ENCODE measurements at places on chromosomes 16 and 17.

- no peak for DNase-seq
These were observed 37.2 kb downstream of the SKAP1 start for GRCh38 chr17:48392857-48393256.

DNA sequence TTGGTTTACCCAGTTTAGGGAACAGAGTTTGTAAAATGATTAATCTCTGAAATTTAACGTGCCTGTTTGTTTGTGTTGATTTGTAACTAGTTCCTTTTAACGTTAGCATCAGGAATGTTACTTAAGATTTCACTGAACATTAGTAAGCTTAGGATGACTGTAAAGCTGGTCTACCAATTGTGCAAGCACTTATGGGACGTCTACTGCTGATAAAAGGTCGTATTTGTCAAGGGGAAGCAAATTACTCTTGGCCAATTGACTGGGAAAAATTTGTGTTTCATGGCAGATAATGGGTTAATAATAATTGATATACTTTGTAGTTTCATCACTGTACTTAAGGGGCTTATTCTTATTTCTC, 11.8 kb downstream of the METTL9 start:
- DNase-seq = no peak

DNA sequence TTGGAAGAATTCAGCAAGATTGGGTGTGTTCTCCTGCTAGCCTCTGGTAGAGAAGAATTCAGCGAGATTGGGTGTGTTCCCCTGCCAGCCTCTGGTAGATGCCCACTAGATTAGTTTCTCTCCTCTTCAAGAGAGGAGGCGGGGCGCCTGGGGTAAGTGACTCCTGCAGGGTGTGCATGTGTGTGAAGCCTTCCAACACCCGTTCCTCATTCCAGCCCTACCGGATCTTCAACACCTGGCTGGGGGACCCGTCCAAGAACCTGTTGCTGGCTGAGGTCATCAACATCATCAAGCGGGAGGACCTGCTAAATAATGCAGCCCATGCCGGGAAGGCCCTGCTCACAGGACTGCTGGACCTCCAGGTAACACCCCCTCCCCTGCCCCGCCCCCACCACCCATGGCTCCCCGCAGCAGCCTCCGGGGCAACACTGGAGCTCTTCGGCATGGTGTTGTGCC, 21.3 kb downstream of the TMEM186 start:
- DNase-seq = no peak

GRCh38 chr17:30780343-30780742, 44.1 kb downstream of the CRLF3 start:
- DNase-seq = no peak

- no peak for DNase-seq
These were observed 45.8 kb downstream of the SYT17 start for GRCh38 chr16:19213885-19214284.

DNA sequence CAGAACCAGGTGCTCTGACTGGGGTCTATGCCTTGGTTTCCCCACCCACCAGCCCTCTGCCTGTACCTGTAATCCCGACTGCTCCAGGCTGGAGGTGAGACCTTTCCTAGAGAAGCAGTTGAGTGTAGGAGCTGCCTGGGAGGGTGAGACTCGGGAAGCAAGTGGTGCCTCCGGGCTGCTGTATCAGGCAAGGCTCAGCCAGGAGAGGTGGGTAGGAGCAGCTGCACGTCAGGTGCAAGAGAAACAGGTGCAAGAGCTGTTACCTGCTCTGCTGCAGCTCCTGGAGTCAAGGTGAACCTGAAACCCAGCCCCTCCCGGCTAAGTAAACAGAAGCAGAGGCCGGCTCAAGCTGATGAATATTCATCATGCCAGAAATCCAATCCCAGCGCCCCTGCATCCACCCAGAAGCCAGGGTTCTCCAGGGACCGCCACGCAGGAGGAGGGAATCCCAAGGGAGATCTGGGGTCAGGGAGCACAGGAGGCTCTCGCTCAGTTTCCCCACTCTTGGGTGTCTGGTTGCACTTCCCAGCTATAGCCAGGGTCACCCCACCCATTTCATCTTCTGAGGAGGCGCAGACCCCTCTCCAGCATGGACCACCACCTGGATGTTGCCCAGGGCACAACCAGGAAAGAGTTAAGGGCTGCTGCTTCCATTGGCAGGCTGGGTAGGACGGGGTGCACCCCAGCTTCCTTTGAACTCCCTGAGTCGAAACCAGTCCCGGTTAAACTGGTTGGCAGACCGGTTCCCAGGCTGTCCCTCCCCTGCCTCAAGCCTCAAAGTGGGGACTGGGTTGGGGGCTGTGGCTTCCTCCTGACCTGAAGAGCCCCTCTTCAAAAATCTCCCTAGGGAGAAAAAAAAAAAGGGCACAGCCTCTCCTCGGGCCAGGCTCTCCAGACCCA, at the start of gene PRR15L:
TSS of gene PRR15L (minus strand) at position 293 of the 900 bp plus-strand sequence. CDS start 4,649 bp downstream, outside the sequence.
- no peak for DNase-seq

DNA sequence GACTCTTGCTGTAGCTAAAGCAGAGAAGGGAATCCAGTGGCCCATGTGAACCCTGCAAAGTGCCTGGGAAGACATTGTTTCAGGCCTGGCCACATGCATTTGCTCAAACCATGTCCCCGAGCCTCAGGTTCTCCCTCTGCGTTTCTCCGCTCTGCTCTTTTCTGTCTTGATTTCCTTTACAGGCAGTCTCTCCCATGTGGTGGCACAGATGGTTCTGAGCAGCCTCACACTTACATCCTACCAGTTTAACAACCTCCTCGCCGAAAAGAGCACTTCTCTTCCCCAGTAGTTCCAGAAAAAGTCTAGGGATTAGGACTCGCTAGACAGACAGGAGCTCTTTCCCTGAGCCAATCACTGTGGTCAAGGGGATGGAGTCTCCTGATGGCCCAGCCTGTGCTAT, 28.3 kb upstream of the MYH10 start:
- DNase-seq = no peak

DNA sequence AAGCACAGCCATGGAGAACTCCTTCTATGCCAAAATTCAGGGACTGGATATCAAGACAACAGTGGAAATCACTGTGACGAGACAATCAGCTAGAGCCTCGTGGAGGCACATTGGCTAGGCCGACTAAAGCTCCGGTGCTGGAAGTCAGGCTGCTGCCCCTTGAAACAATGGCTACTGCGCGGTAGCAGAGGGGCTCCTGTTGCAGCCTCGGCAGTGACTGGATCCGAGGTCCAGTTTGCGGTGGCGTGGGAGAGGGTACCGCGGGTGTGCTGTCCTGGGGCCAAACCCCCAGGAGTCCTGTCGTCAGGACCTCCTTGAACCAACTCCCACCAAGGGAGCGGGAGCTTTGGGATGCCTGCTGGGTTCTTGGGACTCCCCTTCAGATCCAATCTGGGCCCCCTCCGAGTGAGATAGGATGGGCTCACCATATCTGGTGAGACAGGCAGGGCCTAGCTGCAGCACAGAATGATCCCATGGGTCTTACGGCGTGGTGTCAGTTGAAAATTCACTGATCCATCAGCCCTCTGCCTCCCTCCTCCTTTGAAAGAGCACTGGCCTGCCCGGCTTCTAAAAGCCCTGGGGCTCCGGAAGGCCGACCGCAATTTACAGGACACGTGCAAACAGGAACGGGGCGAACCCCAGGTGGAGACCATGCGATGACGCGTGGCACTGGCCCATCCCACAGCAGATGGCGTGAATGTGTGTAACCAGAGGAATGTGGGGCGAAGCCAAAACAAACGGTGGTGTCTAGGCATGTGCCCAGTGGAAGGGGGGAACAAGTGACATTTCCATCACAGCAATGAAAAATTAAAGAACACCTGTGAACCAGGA, 15.8 kb upstream of the KCNJ18 start:
- no peak for DNase-seq

- no peak for DNase-seq
These were observed 132.6 kb upstream of the NOL11 start for GRCh38 chr17:67585077-67585602.

- no peak for DNase-seq
These were observed 236.0 kb upstream of the CIBAR2 start for GRCh38 chr16:85348065-85348840.

GRCh38 chr17:37737081-37737480, 7.8 kb downstream of the HNF1B start:
- DNase-seq = no peak

DNA sequence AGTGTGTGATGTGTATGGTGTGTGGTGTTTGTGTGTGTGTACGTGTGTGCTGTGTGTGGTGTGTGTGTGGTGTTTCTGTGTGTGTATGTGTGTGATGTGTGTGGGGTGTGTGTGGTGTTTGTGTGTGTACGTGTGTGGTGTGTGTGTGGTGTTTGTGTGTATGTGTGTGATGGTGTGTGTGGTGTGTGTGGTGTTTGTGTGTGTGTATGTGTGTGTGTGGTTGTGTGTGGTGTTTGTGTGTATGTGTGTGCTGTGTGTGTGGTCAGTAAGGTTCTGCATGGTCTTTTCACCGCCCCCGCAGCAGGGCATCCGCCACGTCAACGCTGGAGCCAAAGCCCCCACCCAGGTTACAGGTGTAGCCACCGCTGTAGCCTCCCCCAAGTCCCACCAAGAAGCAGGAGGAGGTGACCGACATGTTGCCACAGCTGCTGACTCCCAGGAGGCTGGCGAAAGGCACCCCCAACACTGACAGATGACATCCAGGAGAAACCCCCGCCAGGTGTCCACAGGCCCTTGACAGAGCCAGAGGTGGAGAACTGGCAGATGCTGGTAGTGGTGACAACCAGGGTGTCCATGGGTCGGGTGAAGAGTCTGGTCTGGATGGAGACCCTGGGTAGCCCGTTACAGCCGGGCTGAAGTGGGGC, 9.3 kb upstream of the KRT17 start:
- no peak for DNase-seq
